ENCODE measurements at places on chromosomes 5 and 9.

GRCh38 chr5:147930769-147931168, 24.4 kb upstream of the C5orf46 start:
- no peak for DNase-seq

DNA sequence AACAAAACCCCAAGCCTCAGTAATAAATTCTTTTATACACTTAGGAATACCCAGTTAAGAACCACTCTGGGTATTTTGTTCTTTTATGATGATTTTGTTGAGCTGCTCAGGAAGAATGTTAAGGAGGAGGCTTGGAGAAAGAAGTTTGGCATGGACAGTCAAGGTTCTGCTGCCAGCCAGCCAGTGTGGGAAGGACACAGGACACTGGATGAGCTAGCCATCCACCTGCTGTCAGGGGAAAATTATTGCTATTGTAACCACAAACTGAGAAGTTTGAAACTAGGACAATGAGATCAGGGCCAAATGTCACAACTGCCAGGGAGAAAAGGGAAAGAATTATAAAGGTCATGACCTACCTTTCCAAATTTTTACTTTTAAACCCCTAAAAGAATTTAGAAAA, 25.9 kb upstream of the ADAMTSL1 start:
- no peak for DNase-seq

DNA sequence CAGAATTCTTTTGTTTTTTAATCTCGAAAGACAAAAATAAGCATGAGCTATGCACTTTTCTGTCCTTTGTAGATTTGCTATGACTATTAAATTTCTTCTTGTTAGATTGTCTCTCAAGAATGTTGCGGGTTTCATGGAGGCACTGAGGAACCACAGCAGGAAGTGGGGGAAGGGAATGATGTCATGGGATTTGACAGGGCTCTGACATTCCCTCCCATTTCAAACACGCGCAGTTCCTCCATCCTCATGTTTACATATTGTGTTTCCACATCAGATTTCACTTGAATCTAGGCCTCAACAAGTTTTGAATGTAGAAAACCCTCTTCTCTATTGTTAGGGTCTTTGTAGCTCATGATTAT, 154.8 kb downstream of the PALM2AKAP2 start:
- DNase-seq = no peak

- no peak for DNase-seq
Observed at GRCh38 chr5:19554524-19554923, 433.5 kb downstream of the CDH18 start.

- no peak for DNase-seq
Observed at GRCh38 chr9:84339503-84339902, 1.1 kb downstream of the SLC28A3 start.

DNA sequence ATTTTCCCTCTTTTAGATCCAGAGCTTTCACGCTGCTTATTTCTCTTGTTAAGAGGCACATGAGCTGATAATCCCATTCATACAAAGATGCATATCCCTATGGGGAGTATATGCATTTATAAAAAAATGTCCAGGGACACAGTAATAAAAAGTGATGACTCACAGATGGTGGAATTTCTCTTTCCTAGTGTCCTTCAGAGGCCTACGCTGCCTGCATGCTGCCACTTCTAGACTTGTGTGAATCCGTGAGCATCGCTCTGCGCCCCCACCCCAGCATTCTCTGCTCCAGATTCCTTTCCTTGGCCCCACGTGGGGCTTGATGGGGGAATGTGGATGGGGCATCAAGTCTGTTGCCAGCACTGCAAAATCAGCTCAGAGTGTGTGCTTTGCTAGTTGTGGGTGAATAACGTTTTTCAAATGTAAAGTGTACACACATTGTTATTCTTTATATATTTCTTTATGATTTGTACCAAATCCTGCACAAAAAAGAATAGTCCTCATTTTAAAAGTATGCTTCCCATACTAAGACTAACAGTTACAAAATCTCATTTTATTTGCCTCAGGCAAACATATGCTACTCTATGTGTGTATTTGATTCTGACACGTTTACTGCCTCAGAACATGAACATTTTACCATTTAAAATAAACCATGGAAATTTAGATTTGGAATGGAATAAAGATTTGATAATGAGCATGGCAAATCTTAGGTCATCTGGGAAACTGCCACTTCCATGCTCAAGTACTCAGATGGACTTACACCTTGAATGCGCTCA, 22.4 kb upstream of the RASGRF2 start:
- DNase-seq = no peak

DNA sequence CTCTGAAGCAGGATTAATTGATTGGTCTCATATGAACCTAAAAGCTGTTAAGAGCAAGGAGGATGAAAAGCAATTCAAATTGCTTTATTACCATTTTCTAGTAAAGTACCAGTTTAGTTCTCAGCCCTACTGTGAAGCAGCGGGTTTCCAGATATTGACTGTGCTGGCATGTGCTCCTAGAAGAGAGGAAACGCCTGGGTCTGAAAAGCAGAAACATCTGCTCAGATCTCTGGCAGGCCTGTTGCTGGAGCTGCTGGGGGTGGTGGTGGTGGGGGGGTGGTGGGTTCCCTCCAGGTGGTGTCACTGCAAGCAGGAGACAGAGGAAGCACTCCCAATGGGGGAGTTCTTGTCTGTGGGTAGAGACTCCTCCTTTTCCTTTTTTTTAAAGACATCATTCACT, 105.5 kb upstream of the ZNF462 start:
- no peak for DNase-seq

DNA sequence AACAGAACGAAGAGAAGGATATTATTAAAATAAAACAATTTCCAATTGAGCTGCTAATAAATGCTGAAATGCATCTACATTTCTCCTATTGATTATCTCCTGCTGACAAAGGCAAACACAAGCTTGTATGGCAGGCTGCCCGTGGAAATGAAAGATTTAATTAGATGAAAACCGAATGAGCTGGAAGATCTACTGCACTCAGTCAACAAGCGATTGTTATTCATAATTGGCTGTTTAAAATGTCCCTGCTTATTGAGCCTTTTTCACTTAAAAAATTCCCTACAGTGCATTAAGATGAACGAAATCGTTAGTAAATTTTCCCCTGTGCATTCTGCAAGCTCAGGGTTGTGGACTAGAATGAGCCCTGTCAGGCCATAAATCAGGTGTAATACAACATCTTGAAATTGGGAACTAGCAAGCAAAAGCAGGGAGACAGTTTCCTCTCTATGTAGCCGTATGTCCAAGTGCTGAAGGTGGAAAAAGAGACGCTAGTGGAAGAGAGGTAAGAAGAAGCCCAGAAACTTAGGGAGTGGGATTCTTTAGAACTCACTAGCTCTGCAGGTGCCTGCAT, 28.5 kb upstream of the KIF4B start:
- DNase-seq = no peak

DNA sequence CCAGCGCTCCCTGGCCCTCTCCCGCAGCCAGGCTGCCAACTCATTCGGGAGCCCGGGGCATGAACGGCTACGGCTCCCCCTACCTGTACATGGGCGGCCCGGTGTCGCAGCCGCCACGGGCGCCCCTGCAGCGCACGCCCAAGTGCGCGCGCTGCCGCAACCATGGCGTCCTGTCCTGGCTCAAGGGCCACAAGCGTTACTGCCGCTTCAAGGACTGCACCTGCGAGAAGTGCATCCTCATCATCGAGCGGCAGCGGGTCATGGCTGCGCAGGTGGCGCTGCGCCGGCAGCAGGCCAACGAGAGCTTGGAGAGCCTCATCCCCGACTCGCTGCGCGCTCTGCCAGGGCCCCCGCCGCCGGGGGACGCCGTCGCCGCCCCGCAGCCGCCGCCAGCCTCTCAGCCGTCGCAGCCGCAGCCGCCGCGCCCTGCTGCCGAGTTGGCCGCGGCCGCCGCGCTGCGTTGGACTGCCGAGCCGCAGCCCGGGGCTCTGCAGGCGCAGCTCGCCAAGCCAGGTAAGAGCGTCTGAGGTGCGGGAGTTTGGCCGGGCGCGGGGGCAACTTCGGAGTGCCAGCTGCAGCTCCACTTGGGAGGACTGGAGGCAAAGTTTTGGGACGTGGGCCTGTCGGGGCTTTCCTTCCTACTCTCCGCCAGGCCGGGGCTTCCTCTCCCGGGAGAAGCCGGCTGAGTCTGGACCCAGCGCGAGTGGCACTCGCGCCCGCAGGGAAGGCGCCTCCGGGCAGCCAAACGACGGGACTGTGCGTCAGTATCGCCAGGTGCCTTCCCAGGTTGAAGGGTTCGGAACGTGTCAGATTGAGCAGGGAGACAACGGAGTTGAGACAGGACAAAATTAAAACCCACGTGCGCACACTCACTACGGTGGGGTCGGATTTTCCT, 735 bp downstream of the DMRT3 start:
- DNase-seq = no peak

GRCh38 chr5:119353686-119354366, 2.0 kb upstream of the TNFAIP8 start:
- DNase-seq = no peak

DNA sequence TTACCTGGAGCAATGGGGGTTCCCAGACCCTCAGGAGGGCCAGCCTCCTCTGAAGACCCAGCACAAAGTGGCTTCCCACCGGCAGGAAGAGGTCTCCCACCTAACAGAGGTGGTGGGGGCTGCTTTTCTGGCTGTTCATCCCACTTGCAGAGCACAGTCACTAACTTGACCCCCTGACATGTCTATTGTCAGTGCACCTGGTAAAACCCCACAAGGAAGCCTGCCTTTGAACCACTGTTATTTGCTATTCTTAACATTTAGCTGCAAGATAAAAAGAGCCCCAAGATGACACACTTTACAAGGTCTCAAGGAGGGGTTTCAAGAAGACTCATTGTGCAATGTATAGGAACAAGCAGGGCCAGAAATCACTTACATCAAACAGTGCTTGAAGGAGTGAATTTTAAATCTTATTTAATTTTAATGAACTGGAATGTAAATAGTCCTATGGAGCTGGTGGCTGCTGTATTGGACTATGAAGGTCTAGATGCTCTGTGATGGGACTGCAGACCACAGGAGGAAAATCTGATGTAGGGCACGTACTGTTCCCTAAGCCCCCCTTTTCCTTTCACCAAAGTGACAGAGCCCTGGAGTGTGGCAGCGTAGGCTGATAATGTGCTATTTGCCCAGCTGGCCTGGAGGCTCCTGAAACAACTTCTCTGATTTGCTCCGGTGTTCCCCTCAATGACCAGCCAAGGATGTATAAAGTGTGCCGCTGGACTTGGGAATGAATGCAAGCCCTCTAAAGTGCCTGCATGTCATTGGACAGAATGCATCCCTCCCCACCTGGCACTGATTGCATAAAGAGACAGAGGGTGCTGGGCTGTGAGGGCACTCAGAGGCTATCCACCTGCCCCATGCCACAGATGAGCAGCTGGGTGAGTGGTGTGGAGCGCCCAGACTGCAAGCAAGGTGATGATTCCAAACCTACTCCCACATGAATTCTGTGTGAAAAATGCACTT, 80.2 kb downstream of the PTPN3 start:
- no peak for DNase-seq

DNA sequence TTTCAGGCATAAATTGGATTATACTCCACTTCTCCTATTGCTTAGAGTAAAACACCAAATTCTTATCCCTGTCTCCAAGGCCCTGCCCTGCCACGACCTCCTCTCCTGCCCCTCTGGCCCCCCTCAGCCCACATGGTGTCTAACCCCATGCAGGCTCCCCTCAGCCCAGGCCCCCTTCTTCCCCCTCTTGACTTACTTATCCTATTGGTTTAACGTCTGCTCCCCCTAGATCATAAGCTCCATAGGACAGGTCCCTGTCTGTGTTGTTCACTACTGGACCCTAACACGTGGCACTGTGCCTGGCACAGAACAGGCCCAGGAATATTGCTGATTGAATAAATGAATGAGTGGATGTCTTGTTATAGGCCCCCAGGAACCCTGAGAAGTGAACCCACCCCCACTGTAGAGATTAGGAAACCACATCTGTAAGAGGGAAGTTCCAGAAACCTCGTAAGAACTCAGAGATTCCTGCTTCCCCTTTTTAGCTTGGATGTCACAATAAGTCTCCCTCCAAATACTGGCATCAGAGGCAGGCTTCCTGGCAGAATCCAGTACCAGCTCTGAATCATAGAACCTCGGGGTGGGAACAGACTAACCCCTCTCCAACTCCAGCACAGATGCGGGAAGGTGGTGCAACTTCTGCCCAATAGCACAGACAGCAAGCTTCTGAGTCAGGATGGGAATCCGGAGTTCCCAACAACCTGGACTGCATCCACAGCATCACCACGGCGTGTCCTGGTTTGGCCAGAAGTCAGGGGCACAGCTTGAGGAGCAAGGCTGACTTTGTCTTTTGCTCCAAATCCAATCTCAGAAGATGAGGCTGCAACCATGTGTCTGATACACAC, 31.5 kb downstream of the HRH2 start:
- no peak for DNase-seq

DNA sequence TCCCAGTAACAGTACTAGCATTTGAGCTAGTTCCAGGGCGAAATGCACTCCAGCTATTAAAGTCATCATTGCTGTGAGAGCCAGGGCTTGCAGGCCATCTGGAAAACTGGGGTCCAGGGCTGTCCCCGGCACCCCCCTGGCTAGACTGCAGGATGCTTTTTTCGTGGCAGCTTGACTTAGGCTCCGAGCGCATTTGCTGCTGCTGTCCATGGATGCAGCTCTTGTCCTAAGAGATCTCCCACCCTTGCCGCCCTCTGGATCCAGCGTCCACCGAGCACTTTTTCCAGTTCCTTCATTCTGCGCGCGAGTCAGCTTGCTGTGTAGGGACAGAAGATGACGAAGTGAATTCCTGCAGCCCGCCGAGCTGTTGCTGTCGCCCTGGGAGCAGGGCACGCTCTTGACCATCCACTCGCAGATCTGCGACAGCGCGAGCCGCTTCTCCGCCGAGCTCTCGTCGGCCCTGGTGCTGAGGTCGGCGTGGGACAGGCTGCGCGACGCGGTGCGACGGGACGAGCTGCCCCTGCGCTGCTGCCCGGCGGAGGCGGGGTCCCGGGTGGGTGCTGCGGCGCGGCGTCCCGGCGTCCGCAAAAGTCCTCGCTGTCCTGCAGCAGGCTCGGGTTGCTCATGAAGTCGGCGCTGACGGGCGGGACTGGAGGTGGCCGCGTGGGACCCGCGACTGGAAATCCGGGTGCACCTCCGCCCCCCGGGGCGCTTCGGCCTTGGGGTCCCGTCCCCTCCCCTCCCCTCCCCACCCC, 30.7 kb downstream of the OR2V1 start:
- DNase-seq = no peak

DNA sequence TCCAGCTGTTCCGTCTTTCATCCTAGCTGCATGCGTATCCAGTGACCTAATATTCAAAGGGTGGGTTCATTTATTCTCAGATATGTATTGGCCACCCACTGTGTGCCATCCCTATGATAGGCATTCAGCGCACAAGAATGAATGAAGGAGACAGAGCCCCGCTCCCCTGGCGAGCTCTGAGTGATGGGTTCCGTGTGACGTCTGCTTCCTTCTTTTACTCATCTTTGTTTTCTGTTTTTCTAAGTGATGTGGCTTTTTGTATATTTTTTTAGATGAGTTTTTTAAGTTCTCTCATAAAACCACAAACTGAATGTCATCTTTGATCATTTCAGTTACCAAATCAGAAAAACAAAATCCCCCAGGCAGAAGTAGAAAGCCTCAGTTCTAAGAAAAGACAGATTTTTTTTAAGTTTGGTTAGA, 168.3 kb upstream of the OTULINL start:
- DNase-seq = no peak

Measured in anterior cingulate cortex (tissue), 58 donors.